ENCODE measurements at places on chromosomes 6 and 20.

DNA sequence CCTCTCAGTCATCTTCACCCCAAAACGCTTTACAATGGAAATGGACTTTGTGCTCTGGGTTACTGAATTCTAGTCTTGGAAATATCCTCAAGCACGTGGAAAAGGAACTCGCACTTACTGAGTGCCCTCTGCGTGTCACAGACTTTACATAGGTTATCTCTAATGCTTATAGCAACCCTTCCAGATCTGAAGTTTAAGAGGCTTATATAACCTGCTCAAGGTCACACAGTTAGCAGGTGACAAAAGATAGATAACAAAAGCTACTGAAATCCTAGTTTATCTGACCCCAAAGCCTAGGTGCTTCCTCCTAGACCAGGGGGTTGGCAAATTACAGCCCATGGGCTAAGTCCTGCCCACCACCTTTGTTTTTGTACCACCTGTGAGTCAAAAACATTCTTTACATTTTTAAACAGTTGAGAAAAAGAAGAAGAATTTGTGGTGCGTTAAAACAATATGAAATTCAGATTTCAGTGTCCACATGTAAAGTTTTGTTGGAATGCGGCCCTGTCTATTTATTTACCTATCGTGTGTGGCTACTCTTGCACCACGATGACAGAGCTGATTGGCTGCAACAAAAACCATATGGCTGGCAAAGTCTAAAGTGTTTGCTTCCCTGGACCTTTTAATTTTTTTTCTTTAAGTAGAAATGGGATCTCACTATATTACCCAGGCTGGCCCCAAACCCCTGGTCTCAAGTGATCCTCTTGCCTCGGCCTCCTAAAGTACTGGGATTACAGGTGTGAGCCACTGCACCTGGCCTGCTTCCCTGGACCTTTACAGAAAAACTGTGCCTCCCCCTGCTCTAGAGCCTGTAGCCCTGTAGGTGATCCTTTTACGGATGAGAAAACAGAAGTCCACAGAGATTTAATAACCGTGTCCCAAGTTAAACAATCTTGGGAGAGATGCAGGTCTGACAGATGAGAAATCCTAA is 110.2 kb upstream of the RREB1 start:
- DNase-seq: no peak

GRCh38 chr6:13573669-13574110 is 711 bp upstream of the SIRT5 start:
- DNase-seq: no peak

DNA sequence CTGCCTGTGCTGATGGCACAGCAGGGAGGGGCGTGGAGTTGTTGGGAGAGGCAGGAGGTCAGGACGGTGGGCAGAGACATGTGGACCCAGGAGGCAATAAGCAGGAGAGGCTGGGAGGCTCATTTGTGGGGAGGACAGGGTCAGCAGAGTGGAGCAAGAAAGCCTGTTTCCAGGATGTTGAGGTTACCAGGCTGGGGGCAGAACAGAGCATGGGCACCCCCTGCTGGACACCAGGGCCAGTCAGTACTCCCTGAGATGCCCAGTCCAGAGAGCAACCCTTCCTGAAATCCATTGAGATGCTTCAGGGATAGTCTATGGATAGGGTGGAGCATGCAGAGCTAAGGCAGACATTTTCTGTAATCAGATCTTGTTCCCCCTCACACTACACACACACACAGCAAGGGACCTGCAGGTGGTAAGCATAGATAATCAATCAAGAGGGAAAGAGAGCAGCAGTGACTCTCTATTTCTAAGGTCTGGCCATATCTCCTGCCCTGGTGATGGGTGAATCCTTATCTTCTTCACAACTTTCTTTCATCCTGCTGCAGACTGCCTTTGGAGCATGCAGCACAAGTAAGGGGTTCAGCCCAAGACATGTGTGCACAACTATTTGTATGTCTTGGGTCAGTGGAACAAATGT is 41.7 kb downstream of the MOCS1 start:
- no peak for DNase-seq

DNA sequence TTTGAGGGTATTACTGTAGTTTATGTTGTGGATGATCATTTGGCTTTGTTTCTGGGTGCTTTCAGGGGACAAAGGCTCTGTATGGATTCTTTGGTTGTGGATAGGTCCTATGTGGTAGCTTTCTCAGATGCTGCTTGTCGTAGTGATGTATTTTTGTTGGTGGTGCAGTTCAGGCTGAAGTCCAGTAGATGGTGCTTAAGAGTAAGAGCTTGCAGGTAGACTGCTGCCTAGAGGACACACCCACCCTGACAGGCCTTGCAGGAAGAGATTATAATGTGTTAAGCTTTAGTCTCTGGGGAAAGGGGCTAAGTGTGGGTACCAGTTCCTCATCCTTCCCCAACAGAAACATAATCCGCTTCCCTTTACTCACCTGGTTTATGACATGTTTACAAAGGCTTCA is 62.6 kb upstream of the ADGRB3 start:
- no peak for DNase-seq

DNA sequence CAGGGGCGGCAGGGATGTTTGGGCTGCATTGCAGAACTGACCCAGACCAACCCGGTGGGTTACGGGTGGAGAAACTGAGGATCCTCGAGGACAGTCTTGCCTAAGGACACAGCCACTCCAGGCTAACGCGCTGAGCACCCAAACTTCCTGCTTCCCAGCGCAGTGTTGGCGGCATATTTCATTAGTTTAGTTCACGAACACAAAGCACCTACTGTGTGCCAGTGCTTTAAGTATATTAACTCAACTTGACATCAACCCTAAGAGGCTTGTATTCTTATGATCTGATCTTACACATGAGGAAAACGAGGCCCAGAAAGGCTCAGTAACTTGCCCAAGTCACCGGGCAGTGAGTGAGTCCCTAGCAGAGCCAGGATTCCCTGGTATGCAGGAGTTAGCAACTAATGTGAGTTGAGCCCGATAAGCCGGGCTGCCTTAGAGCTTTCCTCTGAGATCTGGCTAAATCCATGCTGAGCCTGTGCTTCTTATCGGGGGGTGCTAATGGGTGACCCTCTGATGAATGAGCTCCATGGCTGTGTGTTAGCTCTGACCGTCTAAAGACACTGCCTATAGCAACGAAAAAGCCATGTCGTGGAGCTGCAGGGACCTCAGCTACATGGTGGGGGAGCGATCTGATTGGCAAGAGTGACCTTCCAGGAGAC is 92.7 kb downstream of the CD40 start:
- DNase-seq: no peak

- no peak for DNase-seq
These were observed 10.2 kb downstream of the BNIP5 start for GRCh38 chr6:36326356-36326995.

- DNase-seq: no peak
These were observed 195.3 kb upstream of the SULF2 start for GRCh38 chr20:47980336-47981177.

GRCh38 chr6:70668499-70668812 is 773 bp downstream of the SMAP1 start:
- DNase-seq: no peak

- DNase-seq: no peak
These were observed 5.2 kb upstream of the NRSN2 start for GRCh38 chr20:341682-342081.

DNA sequence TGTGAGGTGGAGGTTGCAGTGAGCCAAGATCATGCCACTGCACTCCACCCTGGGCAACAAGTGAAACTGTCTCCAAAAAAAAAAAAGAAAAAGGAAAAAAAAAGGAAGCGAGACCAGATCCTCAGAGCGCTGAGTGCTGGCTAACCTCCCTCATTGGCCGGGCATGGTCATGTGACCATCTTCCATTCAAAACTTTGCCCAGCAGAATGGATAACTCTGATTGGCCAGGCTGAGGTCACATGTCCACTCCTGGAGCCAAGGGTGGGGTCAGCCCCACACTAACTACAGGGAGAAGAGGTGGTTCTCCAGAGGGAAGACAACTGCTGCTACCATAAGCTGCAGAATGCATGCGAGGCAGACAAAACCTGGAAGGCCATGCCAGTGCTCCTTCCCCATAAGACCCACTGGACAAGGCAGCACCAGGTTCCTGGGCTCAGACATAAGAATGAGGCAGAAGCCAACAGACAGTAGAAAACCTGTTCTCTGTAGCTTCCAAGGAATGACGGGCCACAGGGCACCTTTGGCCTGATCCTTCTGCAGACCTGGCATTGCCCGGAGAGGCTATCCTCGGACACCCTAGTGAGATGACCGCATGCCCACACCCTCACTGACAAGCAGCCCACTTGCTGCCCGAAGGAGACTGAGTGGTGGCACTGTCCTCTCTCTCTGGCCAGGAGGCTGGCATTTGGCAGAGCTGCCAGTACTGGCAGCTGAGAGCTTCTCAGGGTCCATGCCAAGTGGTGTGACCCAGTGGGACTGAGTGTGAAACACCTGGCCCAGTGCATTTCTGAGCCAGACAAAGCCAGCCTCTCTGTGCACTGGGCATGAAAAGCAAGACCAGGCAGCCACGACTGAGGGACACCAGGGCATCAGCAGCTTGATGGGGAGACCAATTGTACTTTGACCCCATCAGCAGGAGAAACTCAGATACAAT is 311.9 kb upstream of the SULF2 start:
- no peak for DNase-seq

- DNase-seq: no peak
These were observed 116.7 kb upstream of the PRSS16 start for GRCh38 chr6:27130668-27131428.

DNA sequence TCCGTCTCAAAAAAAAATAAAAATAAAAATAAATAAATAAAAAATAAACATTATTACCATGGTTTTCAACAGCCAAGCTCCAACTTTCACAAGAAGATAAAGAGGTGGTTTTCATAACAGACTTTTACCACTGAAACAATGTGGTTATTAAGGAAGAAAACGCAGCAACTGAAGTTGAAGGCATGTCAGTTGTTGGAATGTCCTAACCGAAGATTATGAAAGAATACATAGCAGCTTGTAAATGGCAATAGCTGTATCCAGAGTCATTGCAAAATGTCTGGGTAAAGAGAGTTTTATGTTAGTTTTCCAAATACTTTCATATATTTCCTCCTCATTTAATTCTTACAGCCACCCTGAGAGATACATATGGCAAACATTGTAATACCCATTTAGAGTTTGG is 161.6 kb upstream of the MARCKS start:
- DNase-seq: no peak

- DNase-seq: no peak
These were observed 9.9 kb upstream of the NCOA5 start for GRCh38 chr20:46099491-46100287.

- DNase-seq: no peak
These were observed 22.2 kb upstream of the PHACTR3 start for GRCh38 chr20:59581993-59582679.

GRCh38 chr20:37204056-37204455 is 24.7 kb upstream of the MROH8 start:
- no peak for DNase-seq

DNA sequence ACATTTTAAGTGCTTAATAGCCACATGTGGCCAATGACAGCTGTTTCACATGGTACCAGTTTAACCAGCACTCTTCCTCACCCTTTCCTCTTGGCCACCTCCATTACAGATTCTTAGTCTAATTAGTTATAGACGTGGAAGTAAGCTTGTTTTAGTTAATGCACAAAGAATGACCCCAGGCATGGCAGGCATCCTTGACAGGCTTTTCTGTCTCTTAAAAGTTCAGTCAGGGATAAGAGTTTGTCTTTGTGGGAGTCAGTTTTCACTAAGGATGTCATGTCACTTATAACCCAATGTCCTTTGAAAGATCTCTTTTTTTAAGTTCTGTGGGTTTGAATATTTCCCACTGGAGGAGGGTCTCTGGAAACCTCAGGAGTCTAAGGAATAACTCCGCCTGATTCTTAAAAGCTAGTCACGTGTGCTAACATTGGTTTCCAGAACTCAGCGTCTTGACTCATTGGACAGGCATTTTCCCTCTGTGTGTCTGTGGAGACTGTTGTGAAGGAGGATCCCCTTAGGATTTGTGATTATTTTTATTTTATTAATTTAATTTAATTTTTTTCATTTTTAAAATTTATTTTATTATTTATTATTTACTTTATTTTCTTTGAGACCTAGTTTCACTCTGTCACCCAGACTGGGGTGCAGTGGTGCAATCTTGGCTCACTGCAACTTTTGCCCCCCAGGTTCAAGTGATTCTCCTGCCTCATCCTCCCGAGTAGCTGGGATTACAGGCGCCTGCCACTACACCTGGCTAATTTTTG is 171.4 kb downstream of the ZFAND3 start:
- no peak for DNase-seq

- DNase-seq: no peak
These were observed 68.6 kb downstream of the BCKDHB start for GRCh38 chr6:80174900-80175572.

DNA sequence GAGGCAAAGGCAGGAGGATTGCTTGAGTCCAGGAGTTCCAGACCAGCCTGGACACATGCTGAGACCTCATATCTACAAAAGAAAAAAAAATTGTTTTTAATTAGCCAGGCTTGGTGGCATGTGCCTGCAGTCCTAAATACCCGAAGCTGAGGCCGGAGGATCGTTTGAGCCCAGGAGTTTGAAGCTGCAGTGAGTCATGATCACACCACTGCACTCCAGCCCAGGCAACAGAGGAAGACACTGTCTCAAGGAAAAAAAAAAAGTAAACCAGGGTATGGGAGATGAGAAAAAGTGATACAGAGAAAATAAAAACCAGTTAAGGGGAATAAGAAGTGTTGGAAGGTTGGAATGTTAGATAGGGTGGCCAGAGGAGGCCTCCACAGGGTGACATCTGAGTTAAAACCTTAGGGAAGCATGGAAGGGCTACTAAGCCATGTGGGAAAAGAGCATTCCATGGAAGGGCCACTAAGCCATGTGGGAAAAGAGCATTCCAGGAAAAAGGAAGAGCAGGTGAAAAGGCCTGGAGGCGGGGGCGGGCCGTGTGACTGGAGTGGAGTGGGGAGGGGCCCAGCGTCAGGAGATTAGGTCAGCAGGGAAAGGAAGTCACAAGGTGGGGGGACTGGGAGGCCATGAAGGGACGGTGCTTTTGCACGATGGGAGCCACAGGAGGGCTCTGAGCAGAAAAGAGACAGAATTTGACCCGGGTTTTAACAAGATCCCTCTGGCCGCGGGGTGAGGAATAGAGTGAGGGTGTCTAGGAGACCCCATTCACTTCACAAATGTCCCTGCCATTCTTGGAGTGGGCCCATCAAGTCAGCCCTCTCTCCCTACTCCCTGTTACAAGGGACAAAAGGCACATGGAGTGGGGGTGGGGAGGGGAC is 18.3 kb downstream of the CPNE5 start:
- DNase-seq: no peak

GRCh38 chr20:4905613-4906012 is 95.7 kb downstream of the SLC23A2 start:
- DNase-seq: no peak

Data from urinary bladder (tissue), 4 donors.